NCI-H1417 treated with DMSO at 0.1 percent for 48 hours (cell line): ENCODE measurements at places on chromosomes 4 and X.

- no peak for DNase-seq
Measured at GRCh38 chrX:25012433-25012735, 3.4 kb downstream of the ARX start.

GRCh38 chrX:147875866-147876596, 35.7 kb upstream of the FMR1 start:
- DNase-seq: no peak

DNA sequence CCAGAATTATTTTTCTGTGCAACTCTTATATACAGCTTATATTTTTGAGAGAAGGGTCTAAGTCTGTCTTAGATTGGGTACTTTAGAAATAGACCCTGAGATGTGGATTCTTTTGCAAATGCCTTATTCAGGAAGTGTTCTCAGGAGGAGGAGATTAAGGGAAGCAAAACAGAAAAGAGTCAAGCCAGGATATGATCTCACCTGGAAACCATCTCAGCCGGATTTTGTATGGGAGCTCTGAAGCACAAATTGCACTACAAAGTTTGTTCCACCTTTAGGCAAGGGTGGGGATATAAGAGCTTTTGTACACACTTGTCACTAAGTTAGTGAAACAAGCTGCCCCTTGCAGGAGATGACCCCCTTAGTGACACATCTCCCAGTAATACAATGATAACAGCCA, 121.2 kb upstream of the GRPR start:
- no peak for DNase-seq

- no peak for DNase-seq
Measured at GRCh38 chr4:145731028-145731427, 51.1 kb downstream of the C4orf51 start.

DNA sequence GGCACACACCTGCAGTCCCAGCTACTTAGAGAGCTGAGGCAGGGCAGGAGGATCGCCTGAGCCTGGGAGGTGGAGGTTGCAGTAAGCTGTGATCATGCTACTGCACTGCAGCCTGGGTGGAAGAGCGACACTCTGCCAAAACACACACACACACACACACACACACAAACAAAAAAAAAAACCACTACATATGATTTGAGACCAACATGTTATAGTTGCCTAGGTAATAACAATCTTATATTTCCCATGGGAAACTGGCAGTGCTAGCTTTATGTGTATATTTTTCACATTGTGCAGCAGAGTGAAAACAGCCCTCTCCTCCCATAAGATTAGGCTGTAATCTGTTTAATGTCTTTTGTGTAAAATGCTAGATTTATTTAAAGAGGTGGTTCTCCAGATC, 3.1 kb upstream of the FAM241A start:
- no peak for DNase-seq

GRCh38 chr4:97868097-97868496, 275.2 kb downstream of the STPG2 start:
- no peak for DNase-seq

GRCh38 chr4:185793716-185794115, 18.3 kb downstream of the SORBS2 start:
- no peak for DNase-seq

GRCh38 chrX:13985697-13986435, 43.8 kb downstream of the GEMIN8 start:
- no peak for DNase-seq

DNA sequence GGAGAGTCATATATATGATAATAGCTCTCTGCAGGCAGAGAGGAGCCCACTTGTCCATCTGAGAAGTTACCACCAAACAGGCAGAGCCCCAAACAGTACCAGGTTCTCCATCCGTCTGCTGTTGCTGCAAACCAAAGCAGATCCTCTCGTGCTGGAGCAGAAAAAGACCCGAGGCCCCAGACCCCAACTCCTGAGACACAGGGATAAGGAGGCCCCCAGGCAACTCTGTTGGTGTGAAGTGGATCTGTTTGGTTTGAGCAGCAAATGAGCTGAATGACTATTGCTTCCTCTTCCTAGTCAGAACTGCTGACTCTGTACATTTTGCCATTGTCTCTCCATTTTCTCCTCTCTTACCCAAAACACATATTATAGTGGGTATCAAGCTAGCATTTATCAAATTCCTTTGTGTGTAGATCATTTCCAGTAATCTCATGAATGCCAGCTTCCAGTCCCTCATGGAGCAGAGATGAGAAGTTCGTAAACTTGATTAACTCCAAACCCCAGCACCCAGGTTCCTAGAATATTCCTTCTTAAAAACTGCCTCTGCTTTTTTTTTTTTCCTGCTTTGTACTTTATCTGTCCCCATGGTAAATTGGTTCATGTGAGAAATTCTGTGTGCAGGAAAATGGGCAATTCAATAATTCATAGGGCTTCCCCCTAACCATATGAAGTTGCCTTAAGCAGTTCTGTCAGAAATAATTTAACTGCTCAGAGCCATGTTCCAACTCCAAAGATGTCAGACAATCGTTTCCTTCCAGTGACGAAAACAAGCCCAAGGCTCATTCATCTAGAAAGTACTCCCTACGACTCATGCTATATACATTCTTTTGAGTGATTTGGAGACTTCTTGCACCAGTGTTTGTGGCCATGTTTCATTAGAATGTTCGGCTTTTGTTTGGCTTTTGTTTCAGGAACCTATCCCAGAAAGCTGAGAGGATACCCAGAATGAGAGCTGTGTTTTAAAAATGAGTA, 98.6 kb upstream of the ATXN3L start:
- DNase-seq: no peak

DNA sequence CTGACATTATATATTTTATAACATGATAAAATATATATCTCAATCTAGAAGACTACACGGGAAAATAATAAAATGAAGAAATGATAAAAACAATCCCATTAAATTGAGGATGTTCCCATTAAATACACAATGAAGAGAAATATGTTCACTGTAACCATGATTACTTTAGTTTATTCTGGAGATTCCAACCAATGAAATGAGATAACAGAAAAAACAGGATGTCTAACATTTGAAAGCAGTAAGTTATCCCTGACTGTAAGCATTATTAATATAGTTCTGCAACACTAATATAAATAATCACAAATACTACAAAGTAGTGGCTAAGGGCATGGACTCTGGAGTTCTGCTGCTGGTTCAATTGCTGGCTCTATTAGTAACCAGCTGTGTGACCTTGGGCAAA, 169.4 kb downstream of the RNF150 start:
- no peak for DNase-seq

DNA sequence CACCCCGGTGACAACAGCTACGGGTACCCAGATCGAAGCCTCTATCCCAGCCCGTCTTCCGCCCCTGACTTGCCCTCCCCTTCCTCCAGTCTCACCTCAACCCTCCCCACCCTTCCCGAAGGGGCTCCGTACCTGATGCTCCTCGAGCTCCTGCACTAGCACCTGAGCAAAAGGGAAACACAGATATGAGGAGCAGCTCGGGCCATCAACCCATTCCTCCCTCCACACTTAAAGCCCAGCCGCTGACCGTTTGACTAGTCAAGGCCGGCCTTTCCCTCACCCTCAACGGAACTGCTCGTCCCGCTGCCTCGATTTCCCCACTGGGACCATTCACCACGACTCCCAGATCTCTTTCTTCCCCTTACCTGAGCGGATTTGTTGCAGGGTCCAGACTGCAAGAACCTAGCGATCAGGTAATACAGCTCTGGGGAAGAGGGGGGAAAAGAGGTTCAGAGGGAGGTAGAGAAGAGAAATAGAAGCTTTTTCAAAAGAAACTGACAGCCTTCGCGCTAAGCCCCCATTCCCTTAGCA, 731 bp downstream of the BRWD3 start:
- DNase-seq: no peak

GRCh38 chrX:2538031-2538757, 37.4 kb upstream of the DHRSX start:
- DNase-seq: no peak

DNA sequence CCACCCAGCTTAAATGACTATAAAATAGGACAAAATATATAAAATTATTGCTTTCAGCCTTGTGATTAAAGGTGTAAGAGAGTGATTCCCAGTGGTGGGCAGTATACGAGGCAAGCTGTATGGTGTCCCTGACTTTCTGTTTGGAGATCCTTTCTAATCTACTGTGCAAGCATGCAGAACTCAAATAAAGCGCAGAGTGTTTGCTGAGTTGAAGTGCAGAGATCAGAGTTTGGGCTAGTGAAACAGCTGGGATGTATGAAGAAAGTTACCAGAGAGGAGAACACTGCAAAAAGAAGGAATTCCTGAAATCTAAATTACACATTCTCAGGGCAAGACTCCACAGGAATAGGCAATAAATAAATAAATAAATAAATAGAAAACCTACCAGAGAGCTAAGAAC, 218.5 kb upstream of the TLL1 start:
- DNase-seq: no peak

DNA sequence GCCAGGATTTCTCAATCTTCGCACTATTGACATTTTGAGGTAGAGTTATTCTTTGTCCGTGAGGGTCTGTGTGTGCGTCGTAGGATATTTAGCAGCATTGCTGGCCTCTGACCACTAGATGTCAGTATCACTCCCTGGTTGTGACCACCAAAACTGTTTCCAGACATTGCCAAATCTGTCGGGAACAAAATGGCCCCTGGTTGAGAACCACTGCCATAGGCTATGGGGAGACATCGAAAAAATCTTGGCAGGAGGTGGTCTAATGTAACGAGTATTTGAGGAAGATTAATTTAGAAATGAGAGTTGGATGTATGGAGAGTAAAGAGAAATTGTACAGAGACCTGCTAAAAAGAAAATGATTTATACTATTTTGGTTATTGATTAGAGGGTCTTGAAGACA, 108.4 kb downstream of the DOCK11 start:
- DNase-seq: peak; percentile 14

- DNase-seq: no peak
Measured at GRCh38 chr4:182842759-182843390, 74.3 kb downstream of the DCTD start.
